ENCODE measurements at places on chromosomes 3 and 15. TPM values are rescaled to one million over a fixed set of nuclear protein-coding genes. Genes with fewer than 3 reads are reported as not detected.

The NLGN1 gene
- total RNA-seq, result not detected

The LDHAL6B gene
- total RNA-seq, result not detected

The MKRN2OS gene
- not detected for total RNA-seq

The TICRR gene
- 0.05 TPM for total RNA-seq

The GCNT3 gene
- not detected for total RNA-seq

Data from CD4-positive, alpha-beta T cell (primary cell).